ENCODE measurements at places on chromosomes 12 and 14. TPM values are rescaled to one million over a fixed set of nuclear protein-coding genes. Genes with fewer than 3 reads are reported as not detected.

DNA sequence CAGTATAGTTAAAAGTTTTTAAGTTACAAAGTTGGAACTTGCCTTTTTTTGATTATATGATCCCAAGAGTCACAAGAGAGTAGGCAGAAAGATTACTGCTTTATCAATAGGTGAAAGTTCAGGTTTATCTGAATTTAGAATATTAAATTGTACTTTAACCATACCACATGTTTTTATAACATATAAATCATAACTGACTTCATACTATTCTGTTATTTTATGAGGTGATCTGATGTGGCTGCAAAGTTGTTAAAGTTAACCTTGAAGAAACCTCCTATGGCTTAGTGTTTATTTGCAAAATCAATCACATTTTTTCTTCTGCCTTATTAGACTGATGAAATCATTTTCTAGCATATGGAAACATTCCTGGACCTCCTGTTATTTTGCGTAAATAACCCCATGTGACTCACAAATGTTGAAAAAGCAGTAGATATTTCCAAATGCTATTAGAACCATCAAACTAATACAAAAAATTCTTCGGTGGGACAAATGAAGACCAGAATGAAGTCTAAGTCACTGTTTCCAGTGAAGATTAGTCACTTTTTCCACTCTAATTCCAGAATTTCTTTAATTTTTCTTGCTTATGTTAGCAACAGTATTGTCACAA, 132.1 kb downstream of the RAD51B start:
- H3K36me3 ChIP-seq: no peaks in the 10 kb centered on the region
- H3K4me3 ChIP-seq: no peak overlapping the region
- H3K27me3 ChIP-seq: no peaks in the 10 kb centered on the region
- DNase-seq: no peak

Gene KRT78
- not detected for total RNA-seq

Gene WNT5B
- total RNA-seq: 0.53 TPM

- H3K4me3 ChIP-seq: no peak overlapping the region
- H3K27me3 ChIP-seq: peaks cover 4% of the 10 kb centered on the region
- no peaks in the 10 kb centered on the region for H3K36me3 ChIP-seq
- DNase-seq: no peak
- no peak overlapping the region for H3K27ac ChIP-seq
Observed at GRCh38 chr12:116689521-116689920, 48.3 kb downstream of the SPRING1 start.

- H3K4me1 ChIP-seq: no peaks in the 10 kb centered on the region
- no peak overlapping the region for H3K27ac ChIP-seq
- no peaks in the 10 kb centered on the region for H3K27me3 ChIP-seq
- DNase-seq: no peak
Observed at GRCh38 chr12:4118017-4118510, 155.5 kb upstream of the CCND2 start.

GRCh38 chr12:48800457-48800856, 11.6 kb upstream of the ADCY6 start:
- no peak for DNase-seq
- H3K27me3 ChIP-seq: no peaks in the 10 kb centered on the region
- no peak overlapping the region for H3K27ac ChIP-seq
- no peak overlapping the region for H3K4me3 ChIP-seq

DNA sequence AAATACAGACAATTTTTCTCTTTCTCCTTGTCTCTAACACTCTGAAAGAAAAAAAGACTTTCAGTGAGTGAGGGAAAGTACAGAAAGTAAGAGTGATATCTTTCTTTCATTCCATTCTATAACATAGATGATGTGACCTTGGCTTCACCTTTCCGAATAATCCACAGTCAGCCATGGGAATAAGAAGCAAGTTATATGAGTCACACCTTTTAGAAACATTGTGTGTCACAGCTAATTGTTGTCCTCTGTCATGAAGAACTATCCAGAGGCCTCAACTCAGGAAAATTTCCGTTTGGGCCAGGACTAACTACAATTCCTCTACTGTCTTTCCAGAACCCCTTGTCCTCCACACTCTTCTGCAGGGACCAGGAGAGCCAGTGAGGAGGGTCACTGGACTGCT, 209.7 kb upstream of the FAR2 start:
- H3K4me1 ChIP-seq: no peaks in the 10 kb centered on the region
- no peak overlapping the region for H3K4me3 ChIP-seq
- no peak overlapping the region for H3K27ac ChIP-seq
- H3K36me3 ChIP-seq: no peaks in the 10 kb centered on the region
- DNase-seq: no peak
- H3K27me3 ChIP-seq: no peaks in the 10 kb centered on the region

GRCh38 chr14:64723691-64724577, 19.7 kb downstream of the PLEKHG3 start:
- peaks cover 14% of the 10 kb centered on the region for H3K36me3 ChIP-seq
- peak overlapping the region; percentile 89 for H3K27ac ChIP-seq
- H3K4me1 ChIP-seq: peaks cover 85% of the 10 kb centered on the region
- no peak overlapping the region for H3K4me3 ChIP-seq

DNA sequence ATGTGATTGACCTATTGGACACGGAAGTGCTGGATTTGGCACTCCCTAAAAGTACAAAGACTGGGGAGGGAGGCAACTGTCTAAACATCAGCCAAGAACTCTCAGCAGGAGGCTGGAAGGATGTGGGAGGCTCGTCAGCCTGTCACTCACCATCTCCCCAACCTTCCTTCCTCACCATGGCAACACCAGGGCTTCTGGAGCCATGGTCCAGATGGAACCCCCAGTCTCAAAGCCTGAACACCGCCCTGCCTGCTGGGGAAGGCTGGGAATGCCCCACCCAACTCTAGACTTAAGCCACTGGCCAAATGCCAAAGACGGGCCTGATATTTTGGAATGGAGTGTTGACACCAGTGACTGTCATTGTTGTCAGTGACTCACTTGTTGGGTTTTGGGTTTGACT, 55.3 kb downstream of the GALNT16 start:
- H3K36me3 ChIP-seq: no peaks in the 10 kb centered on the region
- no peak overlapping the region for H3K4me3 ChIP-seq
- H3K27ac ChIP-seq: no peak overlapping the region
- no peaks in the 10 kb centered on the region for H3K27me3 ChIP-seq
- no peak for DNase-seq
- H3K4me1 ChIP-seq: peaks cover 7% of the 10 kb centered on the region

- no peaks in the 10 kb centered on the region for H3K4me1 ChIP-seq
- no peak for DNase-seq
- H3K27ac ChIP-seq: no peak overlapping the region
- no peaks in the 10 kb centered on the region for H3K27me3 ChIP-seq
- H3K4me3 ChIP-seq: no peak overlapping the region
Observed at GRCh38 chr12:46435625-46436024, 63.1 kb upstream of the SLC38A2 start.

DNA sequence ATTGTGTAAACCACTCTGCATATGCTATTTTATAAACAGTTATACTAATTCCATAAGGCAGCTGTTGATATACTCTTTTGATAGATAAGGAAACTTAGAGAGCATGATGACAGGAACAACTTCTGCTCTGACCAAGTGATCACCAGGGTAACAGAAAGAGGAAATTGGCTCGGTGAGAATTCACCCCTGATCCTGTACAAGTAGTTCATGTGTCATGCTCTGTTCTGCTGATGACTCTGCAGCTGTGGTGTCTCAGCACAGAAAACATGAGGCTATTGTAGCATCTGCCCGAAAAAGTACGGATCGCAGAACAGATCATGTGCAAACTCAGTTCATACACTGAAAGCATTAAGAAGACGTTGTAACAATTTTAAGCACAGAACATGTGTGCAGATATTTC, 345.0 kb downstream of the LRIG3 start:
- no peaks in the 10 kb centered on the region for H3K27me3 ChIP-seq
- H3K4me3 ChIP-seq: no peak overlapping the region
- H3K4me1 ChIP-seq: no peaks in the 10 kb centered on the region
- H3K36me3 ChIP-seq: no peaks in the 10 kb centered on the region
- no peak overlapping the region for H3K27ac ChIP-seq

DNA sequence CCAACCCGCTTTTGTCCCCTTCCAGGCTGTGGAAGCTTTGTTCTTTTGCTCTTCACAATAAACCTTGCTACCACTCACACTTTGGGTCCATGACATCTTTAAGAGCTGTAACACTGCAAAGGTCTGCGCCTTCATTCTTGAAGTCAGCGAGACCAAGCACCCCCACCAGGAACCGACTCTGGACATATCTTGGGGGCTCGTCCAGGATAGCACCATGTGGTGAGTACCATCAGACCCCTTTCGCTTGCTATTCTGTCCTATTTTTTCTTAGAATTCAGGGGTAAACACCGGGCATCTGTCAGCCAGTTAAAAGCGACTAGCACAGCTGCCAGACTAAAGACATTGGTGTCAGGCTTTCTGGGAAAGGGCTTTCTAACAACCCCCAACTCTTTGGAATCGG, 137.6 kb upstream of the PPFIA2 start:
- H3K36me3 ChIP-seq: no peaks in the 10 kb centered on the region
- no peak for DNase-seq
- no peaks in the 10 kb centered on the region for H3K27me3 ChIP-seq
- no peak overlapping the region for H3K4me3 ChIP-seq
- H3K27ac ChIP-seq: no peak overlapping the region

Gene KRT80
- not detected for total RNA-seq

GRCh38 chr14:49173765-49174373, 412.3 kb downstream of the RPS29 start:
- no peak overlapping the region for H3K27ac ChIP-seq
- H3K27me3 ChIP-seq: no peaks in the 10 kb centered on the region
- no peaks in the 10 kb centered on the region for H3K36me3 ChIP-seq
- no peak overlapping the region for H3K4me3 ChIP-seq
- DNase-seq: no peak

Gene CLEC4C
- total RNA-seq: not detected

GRCh38 chr12:32002848-32003493, 43.8 kb downstream of the RESF1 start:
- H3K36me3 ChIP-seq: peaks cover 16% of the 10 kb centered on the region
- DNase-seq: no peak
- H3K4me1 ChIP-seq: no peaks in the 10 kb centered on the region
- no peaks in the 10 kb centered on the region for H3K27me3 ChIP-seq
- no peak overlapping the region for H3K27ac ChIP-seq

- no peak for DNase-seq
- no peaks in the 10 kb centered on the region for H3K36me3 ChIP-seq
- peak within 1 kb of the TSS; percentile 2 for H3K27ac ChIP-seq
- peaks cover 30% of the 10 kb centered on the region for H3K27me3 ChIP-seq
Observed at GRCh38 chr14:60648934-60649874, at the start of gene SIX1. TSS of gene SIX1 (minus strand) at chr14:60649477. CDS start at chr14:60649189, 288 bp downstream.

GRCh38 chr12:51218607-51219161, 822 bp upstream of the POU6F1 start:
- no peaks in the 10 kb centered on the region for H3K27me3 ChIP-seq
- no peaks in the 10 kb centered on the region for H3K36me3 ChIP-seq
- H3K27ac ChIP-seq: peak overlapping the region; percentile 99
- H3K4me1 ChIP-seq: peaks cover 4% of the 10 kb centered on the region
- peak overlapping the region; percentile 98 for H3K4me3 ChIP-seq

DNA sequence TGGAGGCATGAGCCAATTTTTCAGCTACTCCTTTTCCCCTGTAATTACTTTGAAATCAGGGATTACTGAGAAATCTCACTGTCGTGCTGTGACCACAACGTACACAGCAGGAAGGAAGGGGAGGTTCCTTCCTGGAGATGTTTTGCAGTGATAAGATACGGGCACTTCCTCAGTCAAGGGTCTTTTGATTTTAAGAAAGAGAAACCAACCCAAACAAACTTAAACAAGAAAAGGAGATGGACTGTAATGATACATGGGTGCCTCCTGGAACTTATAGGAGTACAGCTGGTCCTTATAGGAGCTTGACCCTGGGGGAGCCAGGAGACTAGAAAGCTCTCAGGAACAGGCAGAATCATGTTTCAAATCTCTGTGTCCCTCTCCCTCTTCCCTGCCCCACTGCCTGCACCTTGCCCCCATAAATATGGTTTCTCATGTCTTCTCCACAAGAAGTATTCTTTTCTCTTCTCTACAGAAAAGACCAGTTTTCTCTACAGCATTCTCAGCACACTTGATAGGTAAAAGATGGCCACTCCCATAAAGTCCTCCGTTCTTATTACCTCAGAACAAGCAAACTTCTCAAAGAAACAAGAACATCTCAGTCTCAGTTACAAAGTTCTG, 281.1 kb upstream of the AMIGO2 start:
- H3K27me3 ChIP-seq: no peaks in the 10 kb centered on the region
- no peak overlapping the region for H3K4me3 ChIP-seq
- peaks cover 4% of the 10 kb centered on the region for H3K4me1 ChIP-seq
- H3K36me3 ChIP-seq: no peaks in the 10 kb centered on the region
- peak overlapping the region; percentile 26 for H3K27ac ChIP-seq
- DNase-seq: no peak

DNA sequence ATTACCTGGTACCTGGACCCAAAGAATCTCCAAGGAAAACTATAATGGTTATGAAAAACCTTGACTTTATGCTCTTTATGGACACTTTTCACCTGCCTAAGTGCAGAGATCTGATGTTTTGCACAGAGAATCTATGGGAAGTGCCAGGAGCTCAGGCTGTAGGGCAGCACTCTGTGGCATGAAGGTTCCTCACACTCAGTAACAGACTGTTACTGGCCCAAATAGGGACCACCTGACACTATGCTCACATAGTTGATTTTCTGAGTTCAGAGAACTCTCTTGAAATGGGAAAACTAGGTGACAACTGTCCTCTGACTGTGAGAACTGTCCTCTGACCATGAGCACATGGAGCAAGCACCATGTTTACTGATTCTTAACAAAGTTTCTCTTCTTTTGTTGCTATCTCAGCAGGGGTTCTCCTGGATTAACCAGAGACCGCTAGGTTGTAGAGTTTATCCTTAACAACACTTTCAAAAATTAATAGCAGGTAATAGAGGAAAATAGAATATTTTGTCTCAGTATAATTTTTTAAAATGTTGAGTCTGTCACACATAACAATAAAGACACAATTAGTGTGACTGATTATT, 101.6 kb downstream of the STXBP6 start:
- DNase-seq: no peak
- no peaks in the 10 kb centered on the region for H3K4me1 ChIP-seq
- no peaks in the 10 kb centered on the region for H3K36me3 ChIP-seq
- no peak overlapping the region for H3K4me3 ChIP-seq
- no peaks in the 10 kb centered on the region for H3K27me3 ChIP-seq
- H3K27ac ChIP-seq: no peak overlapping the region

- H3K36me3 ChIP-seq: no peaks in the 10 kb centered on the region
- no peak overlapping the region for H3K4me3 ChIP-seq
- peaks cover 35% of the 10 kb centered on the region for H3K4me1 ChIP-seq
- no peak overlapping the region for H3K27ac ChIP-seq
- no peak for DNase-seq
Observed at GRCh38 chr14:68512088-68512487, 280.8 kb downstream of the ZFP36L1 start.
